NCI-H187 treated with DMSO at 0.1 percent for 48 hours (cell line): ENCODE measurements at places on chromosomes 1 and 21.

DNA sequence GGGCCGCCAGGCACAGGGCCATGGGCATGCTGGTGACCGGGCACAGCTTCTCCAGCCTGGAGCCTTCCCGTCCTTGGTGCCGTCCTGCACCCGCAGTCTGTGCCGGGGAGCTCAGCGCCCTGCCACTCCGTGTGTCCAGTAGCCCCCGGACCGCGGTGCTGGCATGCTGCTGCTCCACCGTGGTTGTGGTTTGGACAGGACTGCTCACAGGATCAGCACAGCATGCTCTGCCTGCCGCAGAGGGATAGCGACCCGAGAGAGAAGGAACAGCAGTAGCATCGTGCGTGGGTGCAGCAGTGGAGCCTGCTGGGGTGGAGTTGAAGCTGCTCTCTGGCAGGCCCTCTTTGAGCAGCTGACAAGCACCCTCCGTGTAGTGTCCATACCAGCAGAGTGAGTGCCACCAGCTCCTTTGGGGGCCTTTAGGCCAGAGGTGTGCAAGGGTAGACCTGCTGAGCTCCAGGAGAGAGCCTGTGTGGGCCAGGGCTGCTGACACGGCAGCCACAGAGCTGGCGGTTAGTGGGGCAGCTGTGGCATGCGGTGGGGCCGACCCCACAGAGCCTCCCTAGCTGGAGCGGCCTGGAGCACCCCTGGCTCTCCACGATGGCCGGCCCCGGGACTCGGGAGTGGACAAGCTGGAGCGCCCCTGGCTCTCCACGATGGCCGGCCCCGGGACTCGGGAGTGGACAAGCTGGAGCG is 6.4 kb upstream of the PCBP3 start:
- DNase-seq, result no peak

DNA sequence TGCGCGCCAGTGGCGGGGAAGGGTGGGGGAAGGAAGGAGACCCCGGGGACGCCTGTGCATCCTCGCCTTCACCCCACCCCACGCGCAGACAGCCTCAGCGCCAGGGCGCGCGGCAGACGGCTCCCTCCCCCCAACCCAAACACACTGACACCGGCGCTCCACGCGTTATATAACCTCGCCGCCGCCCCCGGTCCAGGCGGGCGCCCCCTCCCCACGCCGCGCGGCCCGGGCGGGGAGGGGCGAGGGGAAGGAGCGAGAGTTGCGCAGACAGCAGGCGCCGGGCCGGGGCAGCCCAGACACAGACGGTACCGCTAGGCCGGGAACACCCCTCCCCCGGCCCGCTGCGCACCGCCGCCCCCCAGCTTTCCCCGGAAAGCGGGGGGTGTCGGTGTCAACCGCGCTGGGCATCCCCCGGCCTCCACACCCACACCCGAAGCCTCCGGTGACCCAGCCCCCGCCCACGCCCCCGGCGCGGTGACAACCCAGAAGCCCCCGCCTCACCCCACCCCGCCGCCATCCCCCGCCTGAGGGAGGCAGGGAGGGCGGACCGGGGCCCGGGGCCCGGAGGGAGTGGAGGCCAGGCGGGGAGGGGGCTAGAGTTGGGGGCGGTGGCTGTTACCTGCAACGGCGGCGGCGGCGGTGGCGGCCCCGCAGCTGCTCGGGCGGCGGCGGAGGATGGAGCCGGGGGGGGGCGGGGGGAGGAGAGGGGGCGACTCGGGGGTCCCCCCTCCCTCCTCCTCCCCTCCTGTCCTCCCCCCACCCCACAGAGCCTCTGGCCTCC is 432 bp downstream of the AKT3 start:
- no peak for DNase-seq

DNA sequence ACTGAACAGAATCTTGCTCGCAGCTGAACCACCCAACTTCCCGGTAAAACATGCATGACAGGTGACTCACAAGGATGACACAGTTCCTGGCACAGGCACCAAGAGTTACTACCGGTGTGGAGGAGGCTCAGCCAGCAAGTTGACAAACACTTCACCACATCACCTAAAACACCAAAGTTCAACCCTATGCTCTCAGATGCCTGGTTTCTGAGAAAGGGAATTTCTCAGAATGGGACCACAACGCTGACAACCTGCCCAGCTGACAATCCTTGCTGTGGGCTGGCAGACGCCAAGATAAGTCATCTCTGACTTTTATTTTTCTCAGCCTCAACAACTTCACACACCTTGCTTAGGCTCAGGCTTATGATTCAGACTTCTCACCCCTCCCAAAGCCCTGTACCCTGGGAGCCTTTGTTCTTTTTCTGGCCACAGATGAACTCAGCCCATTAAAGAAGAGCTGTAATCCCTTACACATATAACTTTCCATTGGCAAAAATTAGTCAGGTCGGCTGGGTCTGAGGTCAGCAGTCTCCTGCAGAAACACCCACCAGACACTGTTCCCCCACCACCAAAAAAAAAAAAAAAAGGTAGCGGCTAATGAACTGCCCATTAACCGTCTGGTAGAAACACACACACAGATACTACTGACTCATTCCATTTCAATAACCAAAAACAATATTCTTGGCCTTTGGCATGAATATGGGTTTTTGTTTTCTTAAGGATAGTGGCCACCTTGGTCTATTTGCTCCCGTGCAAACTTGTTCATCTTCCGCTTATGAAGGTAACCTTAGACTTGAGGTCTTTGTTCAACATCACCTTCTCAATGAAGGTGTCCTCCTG is 10.8 kb upstream of the TIAM1 start:
- DNase-seq, result no peak

- no peak for DNase-seq
These were observed 96.8 kb downstream of the TENT5C start for GRCh38 chr1:117702654-117703053.

DNA sequence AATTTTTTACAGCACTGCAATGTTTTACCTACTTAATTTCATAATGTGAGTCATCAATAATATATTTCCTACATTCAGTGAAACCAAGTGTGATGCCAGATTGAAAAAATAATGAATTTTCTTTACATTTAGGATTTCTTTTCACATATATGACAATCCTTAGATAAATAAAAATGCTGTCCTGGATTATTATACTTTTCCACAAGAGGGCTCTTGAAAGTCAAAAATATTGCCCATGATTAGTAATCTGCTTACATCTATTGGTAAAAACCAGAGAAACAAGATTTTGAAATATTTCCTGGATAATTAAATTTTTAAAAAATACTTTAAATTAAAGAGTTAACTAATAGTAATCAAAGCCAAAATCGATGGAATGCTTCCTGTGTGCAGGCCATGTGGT is 86.8 kb upstream of the PLPPR4 start:
- no peak for DNase-seq

DNA sequence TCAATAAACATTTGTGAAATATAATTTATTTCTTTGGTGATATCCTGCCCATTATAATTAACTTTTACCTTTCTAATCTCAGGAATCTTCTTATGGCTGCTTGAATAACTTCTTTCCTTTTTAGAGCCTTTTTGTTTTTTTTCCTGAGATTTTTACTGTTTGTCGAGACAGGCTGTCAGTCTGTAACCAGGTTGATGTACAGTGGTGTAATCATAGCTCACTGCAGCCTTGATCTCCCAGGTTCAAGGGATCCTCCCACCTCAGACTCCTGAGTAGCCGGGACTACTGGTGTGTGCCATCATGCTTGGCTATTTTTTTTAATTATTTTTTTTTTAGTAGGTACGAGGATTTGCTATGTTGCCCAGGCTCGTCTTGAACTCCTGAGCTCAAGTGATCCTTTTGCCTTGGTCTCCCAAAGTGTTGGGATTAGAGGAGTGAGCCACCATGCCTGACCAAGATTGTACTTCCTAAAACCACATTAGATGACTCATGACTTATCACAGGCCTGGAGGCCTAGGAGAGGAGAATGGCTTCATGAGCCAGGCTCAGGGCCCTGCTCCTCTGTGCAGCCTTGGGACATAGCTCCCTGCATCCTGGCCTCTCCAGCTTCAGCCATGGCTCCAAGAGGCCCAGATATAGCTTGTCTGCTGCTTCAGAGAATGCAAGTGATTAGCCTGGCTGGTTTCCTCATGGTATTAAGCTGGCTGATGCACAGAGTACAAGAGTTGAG is 48.6 kb downstream of the CTH start:
- DNase-seq, result no peak

GRCh38 chr1:216700779-216701178 is 22.4 kb downstream of the ESRRG start:
- no peak for DNase-seq

DNA sequence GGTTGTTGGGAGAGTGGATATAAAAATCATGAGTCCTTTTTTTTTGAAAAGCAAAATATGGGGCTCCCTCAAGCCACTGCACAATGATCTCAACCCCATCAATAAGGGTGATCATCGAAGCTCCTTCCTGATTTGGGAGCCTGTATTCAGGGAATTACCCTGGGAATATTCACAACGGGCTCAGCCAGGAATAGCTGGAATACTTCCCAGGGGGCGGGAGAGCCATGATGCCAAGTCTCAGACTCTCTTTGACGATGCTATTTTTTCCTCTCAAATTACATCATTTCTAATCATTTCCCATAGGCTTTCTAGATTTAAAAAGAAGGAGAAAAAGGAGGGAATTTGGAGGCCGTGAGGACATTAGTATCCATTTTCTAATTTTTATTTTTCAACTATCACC is 18.4 kb downstream of the OLIG1 start:
- DNase-seq, result no peak

- no peak for DNase-seq
These were observed 3.6 kb upstream of the TMEM54 start for GRCh38 chr1:32904797-32905196.

GRCh38 chr1:178768423-178768822 is 43.4 kb downstream of the RALGPS2 start:
- peak; percentile 37 for DNase-seq

- DNase-seq, result no peak
These were observed 26.9 kb upstream of the ECE1 start for GRCh38 chr1:21317035-21317689.

- DNase-seq, result no peak
These were observed 113.7 kb downstream of the FAF1 start for GRCh38 chr1:50846224-50846839.
